Heart left ventricle (tissue), 16 donors: ENCODE measurements at places on chromosomes 1 and 21. TPM values are rescaled to one million over a fixed set of nuclear protein-coding genes. Genes with fewer than 3 reads are reported as not detected.

The DISP3 gene
- not detected for total RNA-seq

The SERPINC1 gene
- total RNA-seq: not detected

The SPATA21 gene
- not detected for total RNA-seq

The SLC9C2 gene
- total RNA-seq: not detected

The CCDC27 gene
- total RNA-seq: not detected

The RNF186 gene
- not detected for total RNA-seq

The KIF2C gene
- total RNA-seq: 1.5 TPM

The SH2D1B gene
- not detected for total RNA-seq

The DIO1 gene
- total RNA-seq: not detected

The TNFRSF9 gene
- total RNA-seq: not detected

The MATN1 gene
- not detected for total RNA-seq

The NUAK2 gene
- total RNA-seq: 2.6 TPM

The PPIAL4G gene
- total RNA-seq: 0.09 TPM

The IVL gene
- not detected for total RNA-seq

The PTGS2 gene
- total RNA-seq: 0.90 TPM

The SORT1 gene
- 346 TPM for total RNA-seq

The TTC24 gene
- total RNA-seq: not detected

DNA sequence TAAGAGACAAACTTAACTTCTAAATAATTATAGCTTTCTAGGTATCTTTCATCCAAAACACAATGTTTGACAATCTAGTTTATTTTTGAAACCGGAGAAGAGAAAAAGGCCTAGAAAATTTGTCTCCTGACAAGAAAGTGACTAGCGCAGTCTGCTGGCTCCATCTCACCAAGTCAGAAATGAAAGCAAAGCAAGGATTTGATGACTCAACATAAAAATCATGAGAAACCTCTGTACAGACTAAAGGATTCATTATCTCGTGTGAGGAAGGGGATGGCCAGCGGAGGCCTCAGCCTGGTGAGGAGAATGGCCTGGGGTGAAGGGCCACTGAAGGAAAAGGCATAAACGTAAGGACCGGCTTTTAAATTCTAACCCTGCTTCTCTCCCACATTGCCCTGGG lies 20.0 kb upstream of the TSNAX start:
- DNase-seq: no peak

DNA sequence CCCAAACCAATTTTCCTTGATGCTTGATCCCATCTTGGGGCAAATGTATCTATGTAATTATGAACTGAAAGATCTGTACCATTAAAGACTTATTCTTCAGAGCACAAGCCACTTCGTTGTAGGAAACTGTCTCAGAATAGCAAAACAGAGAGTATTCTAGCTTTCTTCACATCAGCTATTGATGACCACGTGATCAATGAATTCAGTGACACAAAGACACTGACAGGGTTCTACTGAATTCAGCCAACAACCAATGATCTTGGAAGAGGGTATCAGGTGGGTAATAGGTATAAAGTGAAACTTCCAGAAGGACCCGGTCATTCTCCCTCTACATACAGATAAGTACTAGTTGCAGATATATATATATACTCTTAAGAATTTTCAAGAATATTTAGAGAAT lies 33.8 kb upstream of the SERTAD4 start:
- no peak for DNase-seq

DNA sequence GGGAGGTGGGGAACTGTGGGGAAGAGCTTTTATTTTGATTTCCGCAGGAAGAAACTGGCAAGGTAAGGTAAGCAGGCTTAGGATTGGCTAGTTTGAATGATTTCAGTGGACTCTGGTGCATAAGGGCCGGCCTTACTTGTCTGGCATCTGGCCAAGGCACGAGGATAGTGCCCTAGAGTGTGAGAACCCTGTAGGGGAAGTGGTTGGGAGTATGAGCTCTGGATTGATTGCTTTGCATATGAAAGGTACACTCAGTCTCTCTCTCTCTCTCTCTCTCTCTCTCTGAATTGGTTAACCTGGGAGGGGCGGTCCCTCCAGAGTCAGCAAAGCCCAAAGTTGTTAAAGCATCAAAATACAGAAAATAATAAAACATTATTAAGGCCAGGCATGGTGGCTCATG lies 463.0 kb downstream of the SIPA1L2 start:
- no peak for DNase-seq

- no peak for DNase-seq
These were observed 4.0 kb upstream of the HSD3B2 start for GRCh38 chr1:119410961-119411360.

DNA sequence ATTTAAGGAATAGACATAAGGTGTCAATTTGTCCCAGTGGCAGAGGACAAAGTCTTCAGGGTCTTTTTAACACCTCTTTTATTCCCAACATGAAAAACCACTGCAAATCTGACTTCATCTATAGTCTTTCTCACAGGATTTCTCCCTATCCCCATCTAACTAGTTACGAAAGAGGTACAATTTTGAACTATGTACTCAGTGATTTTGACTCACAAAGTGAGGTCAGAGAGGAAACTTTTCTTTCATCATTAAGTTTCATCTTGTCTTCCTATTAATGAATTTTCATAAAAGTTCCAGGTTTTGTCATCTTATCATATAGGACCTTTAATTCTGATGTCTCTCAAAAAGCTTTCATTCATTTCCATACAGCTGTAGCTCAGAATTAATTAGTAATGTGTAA lies 63.3 kb downstream of the ASH1L start:
- DNase-seq: no peak

GRCh38 chr1:29823561-29823960 lies 587.2 kb downstream of the PTPRU start:
- no peak for DNase-seq

GRCh38 chr1:166974647-166975345 lies 544 bp downstream of the ILDR2 start:
- DNase-seq: no peak

DNA sequence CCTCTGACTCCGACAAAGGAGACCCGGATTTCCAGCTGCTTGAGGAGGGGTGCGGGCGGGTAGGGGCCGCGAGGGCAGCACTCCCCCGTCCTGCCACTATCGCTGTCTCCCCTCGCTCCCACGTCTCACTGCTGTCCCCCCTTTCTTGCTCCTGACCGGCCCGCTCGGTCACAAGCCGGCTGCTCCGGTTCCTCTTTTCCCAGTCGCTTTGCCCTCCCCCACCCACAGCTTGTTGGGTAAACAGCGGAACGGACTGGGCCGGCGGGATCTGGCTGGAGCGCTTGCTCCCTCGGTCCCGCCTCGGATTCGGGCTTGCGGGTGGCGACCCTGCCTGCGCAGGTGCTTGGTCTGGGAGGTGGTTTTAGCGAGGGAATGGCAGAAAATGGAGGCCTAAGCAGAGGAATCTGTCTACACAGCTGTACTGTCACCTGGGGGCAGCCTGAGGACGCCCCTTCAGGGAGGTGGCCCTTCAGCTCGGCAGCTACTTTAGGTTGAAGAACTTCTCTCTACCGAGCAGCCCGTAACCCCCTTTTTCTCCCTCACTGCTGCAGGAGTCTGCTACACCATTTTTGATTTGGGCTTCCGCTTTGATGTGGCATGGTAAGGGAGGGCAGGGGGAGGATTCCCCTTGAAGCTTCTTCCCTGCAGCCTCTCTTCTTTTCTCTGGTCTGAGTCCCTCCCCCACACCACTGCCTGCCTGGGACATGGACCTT lies 645 bp downstream of the ATP6V0B start:
- peak; percentile 80 for DNase-seq

- DNase-seq: no peak
These were observed 10.0 kb upstream of the FAM131C start for GRCh38 chr1:16083486-16083885.

DNA sequence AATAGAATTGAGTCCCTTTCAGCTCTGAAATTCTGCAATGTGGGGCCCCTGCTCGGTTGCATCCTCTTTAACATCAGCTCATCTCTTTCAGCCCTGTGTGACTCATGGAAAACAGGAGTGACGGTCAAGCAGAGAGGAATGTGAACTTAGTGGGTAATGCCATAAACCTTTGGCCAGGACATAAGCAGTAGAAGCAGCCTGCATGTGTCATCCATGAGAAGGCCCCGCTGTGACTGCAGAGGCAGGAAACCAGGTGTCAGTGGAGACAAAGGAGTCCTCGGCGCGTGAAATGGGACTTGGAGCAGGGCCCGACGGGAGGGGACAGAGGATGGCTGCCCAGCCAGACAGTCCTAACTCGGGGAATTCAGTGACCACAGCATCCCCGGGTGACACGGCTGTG lies 21.1 kb upstream of the EPHB2 start:
- DNase-seq: no peak

- DNase-seq: no peak
These were observed 56.3 kb upstream of the COA6 start for GRCh38 chr1:234316937-234317336.

GRCh38 chr1:204227996-204228785 lies 14.4 kb upstream of the GOLT1A start:
- no peak for DNase-seq

- no peak for DNase-seq
These were observed 11.4 kb upstream of the SELE start for GRCh38 chr1:169745015-169745861.

- no peak for DNase-seq
These were observed 9.4 kb downstream of the ACOT7 start for GRCh38 chr1:6384135-6384534.

GRCh38 chr1:18877282-18877681 lies 17.8 kb upstream of the TAS1R2 start:
- DNase-seq: no peak

DNA sequence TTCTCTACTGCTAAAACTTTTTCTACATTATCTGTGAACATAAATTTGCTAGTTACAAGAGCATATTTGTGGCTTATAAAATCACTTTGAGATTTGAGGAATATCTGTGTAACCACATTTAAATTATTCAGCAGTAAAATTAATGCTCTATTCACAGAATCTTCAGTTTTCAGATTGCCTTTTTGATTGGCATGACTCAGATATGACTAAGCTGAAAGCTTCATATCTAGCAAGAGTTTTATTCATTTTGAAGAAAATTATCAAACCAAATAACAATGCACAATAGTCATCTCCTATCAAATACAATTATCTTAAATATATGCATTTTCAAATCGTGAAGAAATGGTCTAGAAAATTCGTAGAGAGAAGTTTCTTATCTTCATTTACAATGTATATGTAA lies 1498.2 kb upstream of the B3GALT2 start:
- DNase-seq: no peak

- DNase-seq: no peak
These were observed 20.9 kb upstream of the CDCP2 start for GRCh38 chr1:54173681-54174080.

GRCh38 chr1:221832617-221833016 lies 90.7 kb upstream of the DUSP10 start:
- peak; percentile 56 for DNase-seq

GRCh38 chr1:91585982-91586381 lies 85.3 kb downstream of the CDC7 start:
- no peak for DNase-seq

- DNase-seq: no peak
These were observed 76.5 kb upstream of the TSPAN2 start for GRCh38 chr1:115165776-115166175.

- DNase-seq: no peak
These were observed 70.6 kb upstream of the DYNLT5 start for GRCh38 chr1:66681686-66682085.

DNA sequence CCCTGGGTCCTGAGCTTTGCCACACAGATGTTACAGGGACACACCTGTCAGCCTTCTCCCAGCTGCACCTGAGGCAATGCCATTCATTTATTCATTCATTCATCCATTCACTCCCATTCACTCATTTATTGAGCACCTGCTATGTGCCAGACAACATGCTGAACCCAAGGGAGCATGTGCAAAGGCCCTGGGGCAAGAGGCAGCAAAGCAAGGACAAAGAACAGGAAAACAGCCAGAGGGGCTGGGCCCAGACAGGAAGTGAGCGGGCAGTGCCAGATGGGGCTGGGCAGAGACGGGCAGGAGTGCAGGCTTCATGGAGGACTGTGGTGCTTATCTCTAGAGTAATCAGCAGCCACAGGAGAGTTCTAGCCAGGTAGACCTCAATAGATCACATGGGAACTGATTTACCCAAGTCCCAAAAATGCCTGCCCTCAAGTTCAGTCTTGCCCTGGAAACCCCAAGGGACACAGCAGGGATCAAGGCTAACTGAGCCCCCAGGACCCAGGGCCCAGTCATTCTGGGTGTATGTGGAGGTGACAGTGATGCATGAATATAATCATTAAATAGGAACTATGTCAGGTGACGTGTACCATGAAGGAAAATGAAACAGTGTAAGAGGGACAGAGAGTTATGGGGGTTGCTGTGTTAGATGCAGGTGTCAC lies 530.3 kb downstream of the MATN1 start:
- DNase-seq: no peak

GRCh38 chr1:45326627-45327623 lies at the start of gene HPDL:
HPDL (plus strand) TSS chr1:45326895; CDS start chr1:45327149, 254 bp downstream.
- peak; percentile 74 for DNase-seq

GRCh38 chr1:211648980-211649934 lies 26.2 kb downstream of the NEK2 start:
- no peak for DNase-seq

DNA sequence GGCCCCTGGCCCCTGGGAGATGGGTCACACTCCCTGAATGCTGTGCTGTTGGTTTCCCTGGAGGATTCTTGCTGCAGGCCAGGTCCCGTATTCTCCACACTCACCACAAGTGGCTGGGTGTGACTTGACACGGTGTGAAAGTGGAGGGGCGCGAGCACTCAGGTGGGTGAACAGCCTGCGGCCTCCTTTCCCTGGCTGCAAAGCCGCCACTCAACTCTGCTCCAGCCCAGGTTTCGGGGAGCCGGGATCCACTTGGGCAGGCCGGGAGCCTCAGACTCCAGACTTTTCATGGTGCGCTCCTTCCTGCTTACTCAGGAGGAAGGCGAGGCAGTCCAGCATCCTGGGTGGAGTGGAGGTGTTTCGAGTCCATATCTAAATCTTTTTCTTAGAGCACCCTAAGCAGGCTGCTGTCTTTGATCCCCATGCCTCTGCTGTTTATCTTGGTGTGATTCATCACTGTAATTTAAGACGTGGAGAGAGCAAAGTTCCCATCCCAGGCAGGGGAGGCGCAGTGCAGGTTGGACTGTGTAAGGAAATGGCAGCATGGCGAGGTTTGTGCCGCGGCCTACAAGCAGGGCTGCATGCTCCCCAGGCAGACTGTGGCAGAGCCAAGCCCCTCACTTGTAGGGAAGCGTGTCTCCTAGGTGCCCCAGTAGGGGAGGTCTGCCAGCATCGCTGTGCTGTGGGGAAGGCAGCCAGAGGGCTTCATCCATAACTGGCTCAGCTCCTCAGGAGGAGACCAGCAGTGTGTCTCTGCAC lies 29.6 kb downstream of the VANGL1 start:
- no peak for DNase-seq

DNA sequence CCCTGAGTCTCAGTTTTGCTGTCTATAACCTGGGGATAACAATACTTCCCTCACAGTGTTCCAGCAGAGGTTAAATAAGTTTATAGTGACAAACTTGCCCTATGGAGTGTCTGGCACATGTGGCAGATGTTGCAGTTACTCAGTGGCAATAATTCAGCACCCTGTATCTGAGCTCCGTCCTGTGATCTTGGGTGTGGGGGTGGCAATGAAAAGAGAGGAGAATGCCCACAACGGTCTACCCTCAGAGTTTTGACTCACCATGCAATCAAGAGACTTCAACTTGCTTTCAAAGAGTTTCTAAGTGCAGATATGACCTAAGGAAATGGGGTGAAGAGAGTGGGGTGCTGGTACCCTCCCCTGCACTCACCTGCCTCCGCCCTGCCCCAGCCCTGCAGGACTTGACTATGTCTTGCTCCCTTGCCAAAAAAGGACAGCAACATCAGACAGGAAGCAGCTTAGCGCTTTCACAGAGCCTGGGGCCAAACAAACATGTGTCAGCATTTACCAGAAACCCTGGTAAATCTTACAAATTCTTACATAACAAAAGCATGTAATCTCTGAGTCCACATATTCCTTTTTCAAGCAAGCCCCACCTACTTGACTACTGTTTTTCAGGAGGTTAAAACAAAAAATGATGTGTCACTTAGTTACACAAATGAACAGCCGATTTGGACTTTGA lies 185.1 kb upstream of the CAMK1G start:
- DNase-seq: peak; percentile 21
